ENCODE measurements at places on chromosomes 12 and 14. TPM values are rescaled to one million over a fixed set of nuclear protein-coding genes. Genes with fewer than 3 reads are reported as not detected.

DNA sequence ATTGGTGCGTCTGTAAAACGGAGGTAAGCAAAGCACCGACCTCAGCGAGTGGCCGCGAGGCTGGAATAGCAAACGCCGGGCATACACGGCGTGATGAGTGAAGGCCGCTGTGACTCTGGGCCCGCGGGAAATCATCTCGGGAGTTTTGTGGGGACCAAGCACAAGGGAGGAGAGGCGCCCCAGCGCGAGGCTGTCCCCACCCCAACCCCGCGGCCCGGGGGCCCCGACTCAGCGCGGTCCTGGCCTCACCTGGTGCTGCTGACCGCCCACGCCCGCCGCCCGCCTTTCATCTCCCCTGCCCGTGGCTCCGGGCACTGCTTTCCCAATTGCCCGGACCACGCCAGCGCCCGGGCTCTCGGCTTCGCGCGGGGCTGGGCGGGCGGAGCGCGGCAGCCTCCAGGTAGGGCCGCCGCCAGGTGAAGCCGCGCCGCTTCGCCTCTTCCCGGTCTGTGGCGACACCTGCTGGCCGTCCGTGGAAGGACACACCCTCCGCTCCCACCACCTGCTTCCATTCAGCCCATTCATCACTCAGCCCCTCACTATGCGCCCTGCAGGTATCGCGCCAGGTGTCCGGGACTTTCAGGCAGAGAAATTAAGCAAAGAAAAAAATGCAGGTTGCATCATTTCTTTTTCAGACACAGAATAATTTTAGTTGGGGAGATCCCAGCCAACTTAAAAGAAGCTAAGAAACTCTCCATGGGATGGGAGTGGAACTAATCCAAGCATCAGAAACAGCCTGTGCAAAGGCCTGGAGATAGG is 360.4 kb downstream of the MED13L start:
- H3K4me1 ChIP-seq = no peaks in the 10 kb centered on the region
- no peaks in the 10 kb centered on the region for H3K27me3 ChIP-seq
- no peaks in the 10 kb centered on the region for H3K36me3 ChIP-seq
- peak overlapping the region; percentile 44 for H3K4me3 ChIP-seq

DNA sequence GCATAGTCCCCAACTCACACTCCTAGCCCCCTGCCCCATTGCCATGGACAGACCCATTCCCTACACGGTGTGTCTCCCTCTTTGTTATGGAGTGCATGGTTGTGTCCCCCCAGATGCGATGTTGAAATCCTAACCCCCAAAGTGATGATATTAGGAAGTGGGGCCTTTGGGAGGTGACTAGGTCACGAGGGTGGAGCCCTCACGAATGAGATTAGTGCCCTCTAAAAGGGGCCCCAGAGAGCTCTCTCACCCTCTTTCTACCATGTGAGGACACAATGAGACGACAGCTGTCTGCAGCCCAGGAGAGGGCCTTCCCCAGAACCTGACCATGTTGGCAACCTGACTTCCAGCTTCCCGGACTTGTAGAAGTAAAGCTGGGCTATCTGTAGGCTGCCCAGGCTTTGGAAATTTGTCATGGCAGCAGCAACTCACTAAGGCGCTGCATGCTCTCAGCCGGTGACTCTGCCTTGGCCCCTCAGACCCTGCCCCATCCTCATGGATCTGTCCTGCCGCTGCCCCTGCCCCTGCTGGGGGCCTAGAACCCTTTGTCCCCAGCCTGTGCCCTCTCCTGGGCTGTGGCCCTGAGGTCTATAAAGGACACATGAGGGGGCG is 318.1 kb upstream of the RTL1 start:
- DNase-seq = no peak
- no peaks in the 10 kb centered on the region for H3K4me1 ChIP-seq
- H3K27me3 ChIP-seq = no peaks in the 10 kb centered on the region
- H3K4me3 ChIP-seq = no peak overlapping the region

- H3K4me1 ChIP-seq = no peaks in the 10 kb centered on the region
- no peak overlapping the region for H3K27ac ChIP-seq
- H3K4me3 ChIP-seq = no peak overlapping the region
- no peak for DNase-seq
These were observed 91.3 kb downstream of the RPS29 start for GRCh38 chr14:49494836-49495235.

DNA sequence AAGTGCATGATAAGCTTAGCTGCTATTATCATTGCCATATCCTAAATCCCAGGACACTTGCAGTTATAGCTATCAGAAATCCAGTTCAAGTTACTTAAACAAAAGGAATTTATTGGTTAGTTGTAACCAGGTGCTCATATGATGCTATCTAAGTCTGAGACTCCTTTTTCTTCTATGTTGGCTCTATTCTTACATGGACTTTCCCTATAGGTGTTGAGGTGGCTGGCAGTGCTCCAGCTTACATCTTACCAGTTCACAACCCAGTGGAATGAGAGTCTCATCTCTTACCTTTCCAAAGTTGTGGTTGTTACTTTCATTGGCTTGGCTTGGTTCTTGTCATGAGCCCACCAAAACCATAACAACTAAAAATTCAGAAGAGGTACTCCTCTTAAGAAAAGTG is 94.6 kb downstream of the DACT1 start:
- no peak overlapping the region for H3K27ac ChIP-seq
- H3K27me3 ChIP-seq = no peaks in the 10 kb centered on the region
- no peak for DNase-seq
- H3K36me3 ChIP-seq = no peaks in the 10 kb centered on the region

GRCh38 chr14:54147282-54147681 is 190.7 kb upstream of the BMP4 start:
- no peak overlapping the region for H3K4me3 ChIP-seq
- DNase-seq = no peak
- no peaks in the 10 kb centered on the region for H3K27me3 ChIP-seq
- H3K36me3 ChIP-seq = no peaks in the 10 kb centered on the region
- no peaks in the 10 kb centered on the region for H3K4me1 ChIP-seq
- no peak overlapping the region for H3K27ac ChIP-seq

GRCh38 chr14:89564286-89564957 is 147.4 kb upstream of the FOXN3 start:
- H3K27ac ChIP-seq = no peak overlapping the region
- no peak for DNase-seq
- H3K36me3 ChIP-seq = no peaks in the 10 kb centered on the region
- no peaks in the 10 kb centered on the region for H3K4me1 ChIP-seq
- H3K4me3 ChIP-seq = no peak overlapping the region
- no peaks in the 10 kb centered on the region for H3K27me3 ChIP-seq

- peaks cover 98% of the 10 kb centered on the region for H3K36me3 ChIP-seq
- no peak overlapping the region for H3K4me3 ChIP-seq
- no peaks in the 10 kb centered on the region for H3K4me1 ChIP-seq
- H3K27me3 ChIP-seq = no peaks in the 10 kb centered on the region
- no peak for DNase-seq
- H3K27ac ChIP-seq = peak overlapping the region; percentile 44
These were observed 72.2 kb downstream of the CLIP1 start for GRCh38 chr12:122350141-122350848.

DNA sequence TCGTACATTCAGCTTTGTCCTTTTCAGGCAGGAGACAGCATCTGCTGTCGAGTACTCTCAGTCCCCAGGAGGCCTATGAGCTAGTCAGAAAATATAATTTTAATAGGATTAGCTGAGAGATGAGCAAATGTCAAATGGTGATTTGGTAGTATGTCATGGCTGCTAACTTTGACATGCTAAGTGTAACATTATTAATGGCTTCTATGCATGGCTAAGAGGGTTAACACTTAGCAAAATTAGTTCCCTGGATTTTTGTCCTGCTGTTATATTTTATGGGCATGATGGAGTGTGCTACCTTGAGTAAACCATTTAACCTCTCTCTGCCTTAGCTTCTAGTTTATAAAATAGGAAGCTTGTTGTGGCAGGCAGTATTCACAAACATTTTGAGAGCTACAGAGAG is 2.9 kb upstream of the PCNX1 start:
- peaks cover 22% of the 10 kb centered on the region for H3K4me1 ChIP-seq
- DNase-seq = no peak

DNA sequence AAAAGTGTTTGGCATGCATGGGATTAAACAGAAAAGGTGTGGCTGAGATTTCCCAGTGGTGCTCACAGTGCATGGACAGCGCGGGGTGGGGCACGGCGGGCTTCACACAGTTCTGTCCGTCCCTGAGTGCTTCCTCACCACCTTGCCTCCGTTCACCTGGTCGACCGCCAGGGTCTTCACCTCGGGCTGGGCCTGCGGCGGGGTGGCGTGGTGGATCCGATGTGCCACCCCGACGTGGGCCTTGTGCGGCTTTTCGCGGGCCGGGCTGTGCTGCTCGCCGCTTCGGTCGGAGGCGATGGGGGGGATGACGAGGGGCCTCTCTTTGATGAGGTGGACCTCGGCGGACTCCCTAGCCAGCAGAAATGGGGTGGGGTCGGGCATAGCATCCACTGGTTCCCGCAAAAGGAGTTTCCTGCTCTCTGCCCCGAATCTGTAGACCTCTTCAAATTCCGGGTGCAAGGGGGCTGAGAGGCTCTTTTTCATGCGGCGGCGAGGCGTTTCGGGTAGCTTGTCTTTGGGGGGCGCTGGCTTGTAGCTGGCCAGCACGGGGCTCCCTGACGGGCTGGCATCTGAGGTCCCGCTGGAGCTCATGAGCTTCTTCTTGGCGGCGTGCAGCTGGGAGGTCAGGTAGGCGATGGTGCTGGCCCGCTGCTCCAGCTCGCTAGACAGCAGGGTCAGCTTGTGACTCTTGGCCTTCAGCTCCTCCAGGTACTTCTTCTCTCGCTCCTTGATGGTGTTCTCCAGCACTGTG is 35.5 kb downstream of the CCDC92 start:
- no peak for DNase-seq
- H3K27ac ChIP-seq = no peak overlapping the region
- no peaks in the 10 kb centered on the region for H3K4me1 ChIP-seq
- no peaks in the 10 kb centered on the region for H3K27me3 ChIP-seq
- no peak overlapping the region for H3K4me3 ChIP-seq

- no peak overlapping the region for H3K27ac ChIP-seq
- peaks cover 4% of the 10 kb centered on the region for H3K36me3 ChIP-seq
- H3K4me1 ChIP-seq = peaks cover 20% of the 10 kb centered on the region
- H3K27me3 ChIP-seq = no peaks in the 10 kb centered on the region
- no peak overlapping the region for H3K4me3 ChIP-seq
- DNase-seq = no peak
These were observed 10.7 kb downstream of the KRT80 start for GRCh38 chr12:52180971-52181628.

DNA sequence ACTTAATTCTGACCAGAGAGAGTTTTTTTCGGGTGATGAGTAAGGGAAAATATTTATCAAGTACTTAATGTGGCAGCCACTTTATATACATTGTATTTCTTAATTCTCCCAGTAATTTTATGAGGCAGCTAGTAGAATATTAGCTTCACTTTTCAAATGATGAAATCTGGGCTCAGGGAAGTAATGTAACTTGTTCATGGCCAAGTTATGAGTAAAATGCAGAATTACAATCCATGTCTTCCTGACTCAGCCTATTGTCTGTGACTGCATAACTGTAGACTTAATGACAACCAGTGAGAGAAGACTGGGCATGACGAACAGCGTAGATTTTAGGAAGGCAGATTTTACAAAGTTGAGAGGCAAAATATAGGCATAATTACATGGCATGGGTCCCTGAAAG is 106.7 kb upstream of the MIS18BP1 start:
- no peaks in the 10 kb centered on the region for H3K36me3 ChIP-seq
- no peak overlapping the region for H3K4me3 ChIP-seq
- no peak overlapping the region for H3K27ac ChIP-seq
- H3K4me1 ChIP-seq = no peaks in the 10 kb centered on the region

- no peak overlapping the region for H3K27ac ChIP-seq
- no peaks in the 10 kb centered on the region for H3K4me1 ChIP-seq
- H3K27me3 ChIP-seq = no peaks in the 10 kb centered on the region
- no peak overlapping the region for H3K4me3 ChIP-seq
These were observed 58.4 kb downstream of the PTHLH start for GRCh38 chr12:27913999-27914614.

DNA sequence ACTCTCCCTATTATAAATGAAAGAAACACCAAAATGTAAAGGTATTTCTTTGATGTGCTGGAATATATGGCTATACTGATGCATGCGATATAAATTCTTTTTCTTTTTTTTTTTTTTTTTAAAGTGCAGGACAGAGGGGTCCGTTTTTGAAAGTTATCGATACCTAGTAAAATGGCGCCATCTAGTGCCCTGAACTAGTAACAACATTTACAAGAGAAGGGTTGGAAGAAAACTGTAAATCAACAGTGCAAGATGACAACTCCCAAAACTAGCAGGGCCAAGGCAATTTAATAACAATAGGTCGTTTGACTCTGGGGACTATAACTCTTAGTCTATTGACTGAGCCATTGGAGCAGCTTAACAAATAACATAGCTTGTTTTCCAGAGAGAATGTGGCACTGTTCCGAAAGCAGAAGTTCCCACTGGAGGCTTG is 137.7 kb downstream of the SPTSSA start:
- no peak overlapping the region for H3K4me3 ChIP-seq
- H3K36me3 ChIP-seq = no peaks in the 10 kb centered on the region
- H3K27me3 ChIP-seq = no peaks in the 10 kb centered on the region
- DNase-seq = no peak
- no peaks in the 10 kb centered on the region for H3K4me1 ChIP-seq

The PRB2 gene
- total RNA-seq = not detected

The TRHDE gene
- total RNA-seq = 0.95 TPM

The KCNA5 gene
- 0.13 TPM for total RNA-seq

The CLECL1 gene
- not detected for total RNA-seq

The KRT86 gene
- not detected for total RNA-seq

The RBM19 gene
- total RNA-seq = 32.8 TPM

The SOAT2 gene
- not detected for total RNA-seq

Data from esophagus squamous epithelium (tissue), 5 donors.